Endothelial cell of umbilical vein (primary cell): ENCODE measurements at places on chromosomes 1 and 21. TPM values are rescaled to one million over a fixed set of nuclear protein-coding genes. Genes with fewer than 3 reads are reported as not detected.

- no peak for DNase-seq
Measured at GRCh38 chr1:42210421-42211133, 46.0 kb upstream of the GUCA2A start.

Gene KLHDC8A
- total RNA-seq: not detected in 2 replicates

Gene CTNNBIP1
- total RNA-seq: 31.7 and 37.2 TPM in 2 replicates

Gene TEKT2
- 0.38 and 0.90 TPM in 2 replicates for total RNA-seq

DNA sequence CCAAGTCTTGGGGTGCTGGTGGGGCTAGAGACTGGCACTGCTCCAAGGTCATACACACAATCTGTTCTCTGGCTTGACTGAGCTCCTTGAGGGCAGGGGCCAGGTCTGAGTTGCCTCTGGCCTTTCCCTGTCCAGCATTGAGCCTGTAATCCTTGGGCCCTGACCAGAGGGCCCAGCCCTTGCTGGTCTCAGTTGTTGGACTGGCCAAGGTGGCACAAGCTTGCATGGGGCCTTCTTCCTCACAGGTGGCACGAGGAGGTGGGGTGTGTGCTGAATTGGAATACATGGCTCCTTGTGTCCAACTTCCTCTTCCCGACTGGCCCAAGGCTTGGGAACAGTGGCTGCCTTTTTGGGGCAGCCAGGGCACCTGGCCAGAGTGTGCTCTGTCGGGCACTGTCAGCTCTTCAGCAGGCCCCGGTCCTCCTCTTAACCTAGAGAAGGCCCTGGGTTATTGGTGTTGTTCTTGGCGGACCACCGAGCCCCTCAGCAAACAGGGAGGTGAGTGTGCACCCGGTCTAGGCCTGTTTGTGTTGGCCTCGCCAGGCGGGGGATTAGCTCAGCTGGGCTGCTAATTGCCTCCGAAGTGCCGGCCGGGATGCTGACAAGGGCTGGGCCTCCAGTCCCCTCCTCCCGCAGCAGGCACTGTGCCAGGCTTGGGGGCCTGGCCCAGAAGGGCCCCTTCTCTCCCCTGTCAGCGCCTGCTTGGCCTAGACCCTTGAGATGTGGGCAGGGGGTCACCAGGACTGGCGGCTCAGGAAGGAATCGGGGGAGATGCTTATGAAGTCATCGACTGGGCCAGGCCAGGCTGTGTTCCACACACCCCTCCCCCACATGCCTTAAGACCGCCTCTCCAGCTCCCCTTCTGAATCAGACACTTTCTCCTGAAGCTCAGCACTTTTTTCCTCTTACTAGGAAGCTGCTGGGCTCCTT, 28.5 kb downstream of the WNT4 start:
- DNase-seq: peak; percentile 93

DNA sequence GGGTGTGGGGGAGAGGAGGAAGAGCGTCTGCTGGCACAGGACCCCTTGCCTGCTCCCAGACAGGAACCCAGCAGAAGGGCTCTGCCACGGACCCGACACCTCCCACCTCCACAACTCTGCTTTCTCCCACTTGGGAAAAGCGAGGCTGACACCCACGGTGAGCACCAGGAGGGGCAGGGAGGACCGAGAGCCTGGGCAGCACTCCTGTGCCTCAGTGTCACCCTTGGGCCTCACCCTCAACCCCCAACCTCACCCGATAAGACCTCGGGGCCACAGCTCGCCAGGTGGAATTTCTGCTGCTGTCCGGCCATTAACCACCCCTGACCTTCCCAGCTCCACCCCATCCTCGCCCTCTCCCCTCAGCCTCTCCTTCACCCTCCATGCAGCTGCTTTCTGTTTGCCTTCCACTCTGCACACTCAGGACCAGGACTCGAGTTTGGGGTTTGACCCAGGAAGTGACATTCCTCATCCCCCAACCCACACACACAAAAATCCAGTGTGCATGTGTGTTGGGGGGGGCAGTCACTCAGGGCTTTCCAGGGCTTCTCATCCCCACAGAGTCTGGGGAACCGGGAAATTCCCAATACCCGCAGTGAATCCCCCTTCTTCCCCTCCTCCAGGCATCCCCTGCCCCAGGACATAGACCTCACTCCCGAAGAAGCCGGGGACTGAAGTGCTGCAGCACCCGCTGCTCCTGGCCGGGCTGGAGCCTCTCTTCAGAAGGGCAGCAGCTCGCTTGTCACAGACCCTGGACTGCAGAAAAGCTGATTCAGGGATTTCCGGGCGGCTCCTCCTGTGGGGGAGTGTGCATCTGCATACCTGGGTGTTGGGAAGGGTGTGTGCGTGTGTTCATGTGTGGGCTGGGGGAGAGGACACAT, 65.8 kb downstream of the SYT2 start:
- DNase-seq: no peak

DNA sequence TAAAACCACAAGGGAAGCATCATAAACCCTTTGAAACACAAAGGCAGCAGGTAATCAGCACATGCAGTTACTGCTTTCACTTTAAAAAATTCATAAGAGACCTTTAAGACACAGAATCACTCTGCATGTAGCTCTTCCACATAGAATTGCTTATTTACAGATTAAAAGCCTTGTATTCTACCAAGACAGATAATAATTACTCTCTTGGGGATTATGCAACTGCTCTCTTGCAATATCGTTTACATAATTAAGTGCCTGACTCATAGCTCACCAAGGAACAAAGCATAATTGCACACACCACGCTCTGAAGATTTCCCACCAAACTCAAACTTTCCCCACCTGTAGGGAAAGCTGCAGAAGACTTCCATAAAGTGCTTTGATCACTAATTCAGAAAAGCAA, 87.9 kb downstream of the VAV3 start:
- no peak for DNase-seq

GRCh38 chr1:87194271-87194774, 134.4 kb upstream of the LMO4 start:
- no peak for DNase-seq

Gene GSTM5
- 0.51 and 1.6 TPM in 2 replicates for total RNA-seq

Gene OLFML2B
- total RNA-seq: 0.51 and 0.62 TPM in 2 replicates

DNA sequence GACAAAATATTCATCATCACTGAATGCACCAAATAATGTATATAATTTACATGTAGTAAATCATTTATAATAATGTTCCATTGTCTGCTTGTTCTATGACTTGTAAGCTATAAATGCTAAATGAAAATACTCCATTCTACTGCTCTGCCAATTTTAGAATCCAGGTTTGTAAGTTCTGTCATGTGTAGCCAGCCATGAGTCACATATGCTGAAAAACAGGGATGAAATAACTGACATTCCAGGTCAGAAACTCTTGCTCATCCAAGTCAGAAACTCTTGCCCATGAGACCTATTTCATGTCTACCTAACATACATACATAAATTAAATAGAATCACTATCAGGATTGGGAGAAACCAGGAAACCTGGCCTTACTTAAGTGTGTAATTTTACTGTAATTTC, 95.6 kb downstream of the ASH1L start:
- DNase-seq: peak; percentile 57

- DNase-seq: no peak
Measured at GRCh38 chr1:192993426-192994085, 65.6 kb downstream of the UCHL5 start.

- no peak for DNase-seq
Measured at GRCh38 chr1:234096161-234096770, 191.8 kb downstream of the SLC35F3 start.

Gene C1orf56
- total RNA-seq: 3.2 and 3.5 TPM in 2 replicates

- no peak for DNase-seq
Measured at GRCh38 chr1:228081578-228082213, 812 bp upstream of the ARF1 start.

Gene RBP7
- not detected in 2 replicates for total RNA-seq

- peak; percentile 16 for DNase-seq
Measured at GRCh38 chr1:75310067-75310466, 175.9 kb downstream of the LHX8 start.

- no peak for DNase-seq
Measured at GRCh38 chr1:198656500-198656932, 17.7 kb downstream of the PTPRC start.

DNA sequence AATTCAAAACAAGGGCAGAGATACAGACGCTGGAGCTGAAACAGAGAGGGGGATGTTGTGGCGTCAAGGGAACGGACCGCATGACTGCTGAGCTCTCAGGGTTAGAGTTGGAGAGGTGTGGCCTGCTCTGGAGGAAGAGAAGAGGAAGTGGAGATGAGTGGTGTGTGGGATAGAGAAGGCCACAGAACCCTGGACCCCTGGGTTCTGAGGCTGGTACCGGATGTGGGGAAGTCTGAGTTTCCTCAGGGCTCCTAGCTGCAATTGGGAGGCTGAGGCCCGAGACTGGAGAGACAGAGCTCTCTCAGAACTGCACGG, 1.8 kb downstream of the BCAN start:
- no peak for DNase-seq

DNA sequence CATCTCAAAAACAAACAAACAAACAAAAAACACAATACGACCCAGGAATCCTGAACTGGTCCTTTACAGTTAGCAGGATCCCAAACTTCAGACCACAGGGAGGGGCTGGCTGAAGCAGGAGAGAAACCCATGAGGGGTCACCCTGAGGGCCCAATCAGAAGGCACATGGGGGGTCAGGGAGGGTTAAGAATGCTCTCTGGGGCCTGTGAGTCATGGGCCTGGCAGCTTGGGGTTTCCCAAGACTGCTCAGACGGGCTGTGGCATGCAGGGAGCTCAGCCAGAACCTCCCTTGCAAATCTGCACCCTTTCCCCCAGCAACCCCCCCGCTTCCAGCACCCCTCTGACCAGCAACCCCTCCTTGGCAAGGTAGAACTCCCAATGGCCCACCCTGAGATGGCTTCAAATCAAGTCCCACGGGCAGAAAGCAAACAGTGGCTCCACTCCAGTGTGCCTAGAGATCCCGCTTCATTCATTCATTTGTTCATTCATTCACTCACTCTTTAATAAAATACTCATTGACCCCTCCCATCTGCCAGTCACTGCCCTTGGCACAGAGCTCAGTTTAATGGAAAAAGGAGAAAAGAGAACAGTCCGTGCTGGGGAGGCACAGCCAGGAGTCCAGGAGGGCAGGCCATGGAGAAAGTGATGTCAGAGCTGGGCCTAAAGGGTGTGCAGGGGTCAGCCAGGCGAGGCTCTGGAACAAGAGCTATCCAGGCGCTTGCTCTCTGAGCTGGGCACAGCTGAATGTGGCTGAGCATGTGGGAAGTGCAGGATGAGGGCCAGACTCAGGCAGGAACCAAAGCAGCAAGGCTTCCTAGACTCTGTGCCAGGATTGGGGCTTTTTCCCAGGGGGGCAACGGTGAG, 8.2 kb downstream of the UQCRHL start:
- DNase-seq: peak; percentile 84

DNA sequence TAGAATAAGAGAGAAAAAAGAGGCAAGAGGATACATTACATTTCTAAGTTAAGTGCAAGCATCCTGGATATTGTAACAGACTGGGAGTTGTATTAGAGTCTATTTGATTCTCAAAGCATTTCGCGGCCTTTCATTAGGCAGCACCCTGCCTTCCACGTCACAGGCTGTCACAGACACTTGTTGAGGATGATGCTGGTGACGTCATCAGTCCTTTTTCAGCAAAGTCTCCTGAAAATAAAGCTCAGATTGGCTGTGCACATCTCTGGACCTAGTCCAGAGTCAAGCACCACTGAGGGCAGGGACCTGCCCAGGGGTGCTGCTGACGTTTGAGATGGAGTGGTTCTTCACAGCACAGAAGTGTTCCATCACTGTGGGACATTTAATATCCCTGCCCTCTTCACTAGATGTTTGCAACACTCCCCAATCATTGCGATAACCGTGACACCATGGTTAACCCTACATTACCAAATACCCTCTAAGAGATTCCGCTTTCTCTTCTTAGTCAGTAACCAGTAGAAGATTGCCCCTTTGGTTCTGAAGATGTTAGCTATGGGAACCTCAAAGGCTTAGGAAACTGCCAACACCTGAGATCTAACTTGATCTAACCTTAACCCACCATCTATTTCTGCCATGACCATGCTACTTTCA, 72.7 kb upstream of the F3 start:
- DNase-seq: no peak

GRCh38 chr1:150567341-150567716, 12.1 kb downstream of the MCL1 start:
- no peak for DNase-seq

DNA sequence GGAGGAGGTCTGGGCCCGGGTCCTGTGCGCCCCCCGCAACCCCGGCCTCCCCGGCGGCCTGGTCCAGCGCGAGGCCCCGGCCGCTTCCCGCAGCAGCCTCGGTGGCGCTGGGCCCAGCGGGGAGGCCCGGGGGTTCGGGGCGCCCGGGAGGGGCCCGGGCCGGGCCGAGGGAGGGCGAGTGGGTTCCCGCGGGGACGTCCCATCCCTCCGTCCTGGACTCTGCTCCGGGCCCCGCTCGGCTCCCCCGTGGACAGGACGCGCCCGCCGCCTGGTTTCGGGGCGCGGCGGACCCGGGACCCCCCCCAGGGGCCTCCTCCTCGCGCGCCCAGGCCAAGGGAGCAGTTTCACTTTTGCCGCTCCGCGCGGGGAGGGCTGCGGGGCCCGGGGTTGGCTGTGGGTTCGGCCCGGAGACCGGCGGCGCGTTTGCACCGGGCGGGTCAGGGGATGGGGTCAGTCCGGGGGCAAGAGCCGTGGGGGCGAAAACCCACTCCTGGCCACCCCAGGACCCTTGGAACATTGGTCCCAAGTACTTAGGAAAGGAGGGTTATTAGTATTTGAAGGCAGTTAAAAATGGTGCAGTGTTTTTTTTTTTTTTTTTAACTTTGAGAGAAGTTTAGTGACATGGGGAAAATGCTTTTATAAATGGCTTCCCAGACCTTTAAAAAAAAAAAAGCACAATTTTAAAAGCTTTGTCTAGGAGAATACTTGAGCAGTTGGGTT, 677 bp downstream of the AGPAT3 start:
- peak; percentile 49 for DNase-seq

DNA sequence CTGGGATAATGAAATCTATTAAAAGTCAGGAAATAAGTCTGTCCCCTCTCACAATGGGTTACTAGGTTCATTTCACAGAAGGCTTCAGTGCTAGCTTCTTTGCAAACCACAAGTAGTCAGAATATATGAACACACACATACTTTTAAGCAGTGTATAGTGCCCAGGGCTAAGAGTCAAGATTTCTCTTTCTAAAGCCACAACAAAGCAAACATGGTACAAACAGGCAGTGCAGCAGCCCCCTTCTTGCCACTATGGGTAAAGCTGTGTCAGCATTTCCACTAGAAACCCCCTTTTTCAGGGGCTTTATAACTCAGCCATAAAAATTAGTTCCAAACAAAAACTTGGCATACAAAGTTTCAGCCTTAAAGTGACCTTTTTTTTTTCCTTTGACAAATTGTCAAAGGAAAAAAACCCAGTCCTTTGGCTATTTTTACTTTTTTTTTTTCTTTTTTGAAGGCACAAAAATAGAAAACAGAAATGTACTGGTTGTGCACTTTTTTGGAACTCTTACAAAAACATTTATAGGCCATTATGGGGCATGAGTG, 315.4 kb downstream of the LMO4 start:
- DNase-seq: no peak

- no peak for DNase-seq
Measured at GRCh38 chr1:203217668-203218067, 11.8 kb downstream of the CHIT1 start.
